ENCODE measurements at places on chromosomes 3 and 15. TPM values are rescaled to one million over a fixed set of nuclear protein-coding genes. Genes with fewer than 3 reads are reported as not detected.

- DNase-seq = no peak
Measured at GRCh38 chr3:189636048-189636447, 4.9 kb downstream of the TP63 start.

- no peak for DNase-seq
Measured at GRCh38 chr3:177594096-177594495, 396.8 kb upstream of the TBL1XR1 start.

DNA sequence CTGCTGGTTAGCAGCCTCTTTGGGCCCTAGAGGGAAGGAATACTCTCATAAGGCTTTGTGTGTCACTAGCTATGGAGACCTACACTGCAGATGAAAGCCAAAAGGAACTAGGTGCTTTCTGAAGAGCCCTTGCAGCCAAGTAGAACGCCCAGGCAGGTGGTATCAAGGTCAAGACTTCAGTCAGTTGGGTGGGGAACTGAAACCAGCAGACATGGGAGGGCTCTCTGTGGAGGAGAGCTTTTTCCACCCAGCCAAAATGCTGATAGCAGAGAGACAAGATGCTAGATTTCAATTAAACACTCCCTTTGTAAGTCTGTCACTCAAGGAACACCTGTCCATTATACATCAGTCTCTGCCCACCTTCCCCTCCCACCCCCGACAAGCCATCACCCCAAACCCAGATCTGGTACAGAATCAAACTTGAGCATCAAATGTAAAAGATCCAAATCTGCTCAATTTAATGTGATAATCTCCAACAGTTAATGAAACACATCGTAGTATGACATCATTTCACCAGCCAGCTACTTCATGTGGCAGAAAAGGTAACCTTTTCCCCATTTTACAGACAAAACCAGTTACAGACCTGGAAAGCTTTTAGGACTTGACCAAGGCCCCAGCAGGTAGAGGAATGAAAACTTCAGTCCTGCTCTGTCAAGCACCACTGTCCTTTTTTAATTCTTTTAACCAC lies 14.6 kb downstream of the MRPS25 start:
- no peak for DNase-seq

The TRH gene
- total RNA-seq = not detected

The FMN1 gene
- 4.5 TPM for total RNA-seq

The CCDC39 gene
- 0.09 TPM for total RNA-seq

The SAMMSON gene
- total RNA-seq = not detected

DNA sequence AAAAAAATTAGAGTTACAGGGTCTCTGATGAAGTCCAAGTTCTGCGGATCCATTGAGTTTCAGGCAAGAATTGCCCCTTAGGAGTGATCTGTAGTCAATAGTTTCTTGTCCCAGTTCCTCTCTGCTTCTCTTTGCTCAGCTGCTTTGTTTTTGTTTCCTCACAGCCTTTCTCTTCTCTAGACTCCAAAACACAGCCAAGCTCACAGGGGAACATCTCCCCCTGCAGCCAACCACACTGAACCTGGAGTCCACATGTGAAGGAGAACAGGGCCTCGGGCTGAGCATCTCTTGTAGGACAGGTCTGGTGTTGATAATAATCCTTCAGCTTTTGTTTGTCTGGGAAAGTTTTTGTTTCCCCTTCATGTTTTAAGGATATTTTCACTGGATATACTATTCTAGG lies 202.6 kb upstream of the ATP10A start:
- DNase-seq = no peak

The PPARG gene
- total RNA-seq = 0.14 TPM

DNA sequence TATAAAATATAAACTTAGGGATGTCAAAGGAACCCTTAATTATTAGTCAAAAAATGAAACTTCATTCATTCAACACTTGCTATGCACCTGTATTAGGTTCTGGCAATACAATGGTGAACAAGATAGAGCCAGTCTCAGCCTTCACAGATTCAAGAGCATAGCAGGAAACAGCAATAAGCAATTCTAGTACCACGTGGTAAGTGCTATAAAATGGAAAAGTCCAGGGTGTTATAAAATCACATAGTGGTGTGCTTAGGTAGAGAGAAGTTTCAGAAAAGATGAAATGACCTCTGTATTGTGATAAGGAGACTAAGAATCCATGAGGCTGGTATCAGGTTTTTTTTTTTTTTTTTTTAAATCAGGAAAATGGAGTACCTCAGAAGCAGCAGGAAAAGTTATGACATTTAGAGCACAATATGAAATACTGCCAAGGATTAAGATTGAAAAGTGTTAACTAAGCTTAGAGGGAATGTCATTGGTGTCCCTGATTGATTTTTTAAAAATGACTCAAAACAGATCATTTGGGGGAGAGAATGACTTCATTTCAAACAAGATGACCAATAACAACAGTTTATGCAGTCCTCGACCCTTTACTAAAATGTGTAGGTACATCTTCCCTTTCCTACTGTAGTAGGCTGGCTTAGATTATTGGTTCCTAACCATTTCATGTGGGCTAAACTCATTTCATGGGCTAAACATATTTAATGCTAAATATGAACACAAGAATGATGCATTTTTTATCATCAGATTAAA lies 5.0 kb downstream of the TOMM70 start:
- no peak for DNase-seq

DNA sequence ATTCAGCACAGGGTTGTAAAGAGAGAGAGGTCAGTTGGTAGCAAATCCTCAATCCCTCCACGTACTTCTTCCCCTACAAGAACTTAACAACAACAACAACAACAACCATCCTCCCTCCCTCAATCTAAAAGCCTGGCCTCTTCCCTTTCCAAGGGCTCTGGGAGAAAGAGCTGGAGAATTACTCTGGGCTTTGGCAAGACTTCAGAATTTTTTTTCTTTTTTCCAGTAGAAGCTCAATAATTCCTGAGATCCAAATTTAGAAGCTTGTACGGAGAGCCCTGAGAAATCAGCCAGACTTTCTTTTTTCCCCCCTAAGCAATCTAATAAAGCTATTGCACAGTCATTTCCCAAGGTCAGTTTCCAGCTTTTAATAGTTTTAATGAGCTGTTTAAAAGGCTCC lies 95.8 kb upstream of the CACNA2D3 start:
- no peak for DNase-seq

DNA sequence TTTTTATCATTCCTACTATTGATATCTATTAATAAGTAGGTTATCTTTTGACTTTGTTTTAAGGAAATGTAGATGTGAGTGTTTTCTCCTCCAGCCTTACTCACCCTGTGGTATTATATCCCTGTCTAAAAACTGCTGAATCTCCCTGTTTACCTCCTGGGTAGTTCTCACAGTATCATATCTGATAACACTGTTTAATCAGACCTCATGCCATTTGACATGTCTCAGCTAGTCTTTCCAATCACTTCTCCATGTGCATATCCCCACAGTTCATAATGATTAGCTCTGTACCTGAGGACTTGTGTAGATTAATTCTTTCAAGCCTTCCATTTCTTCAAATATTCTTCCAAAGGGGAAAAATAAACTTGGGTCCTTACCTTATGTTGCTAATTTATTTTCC lies 30.7 kb downstream of the DUOX2 start:
- no peak for DNase-seq

DNA sequence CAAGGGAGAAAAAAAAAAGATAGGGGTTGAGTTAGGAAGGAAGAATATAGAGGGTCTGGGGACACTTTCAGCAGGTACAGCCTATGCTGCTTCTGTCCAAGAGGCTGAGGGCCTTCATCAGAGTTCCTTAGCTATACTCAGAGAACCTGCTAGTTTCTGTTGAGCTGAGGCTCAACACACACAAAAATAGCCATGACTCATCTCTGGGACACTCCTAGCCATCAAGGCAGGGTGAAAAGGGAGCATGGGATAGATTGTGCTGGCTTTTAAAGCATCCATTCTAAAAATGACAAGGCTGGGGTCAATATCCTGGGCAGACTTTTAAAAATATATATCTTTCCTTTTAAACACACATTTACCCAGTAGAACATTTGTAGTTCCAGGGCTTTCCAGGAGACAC lies 2.8 kb upstream of the RTP2 start:
- DNase-seq = no peak

The RPP25 gene
- 6.6 TPM for total RNA-seq

GRCh38 chr15:70704731-70705130 lies 58.6 kb downstream of the UACA start:
- DNase-seq = no peak

DNA sequence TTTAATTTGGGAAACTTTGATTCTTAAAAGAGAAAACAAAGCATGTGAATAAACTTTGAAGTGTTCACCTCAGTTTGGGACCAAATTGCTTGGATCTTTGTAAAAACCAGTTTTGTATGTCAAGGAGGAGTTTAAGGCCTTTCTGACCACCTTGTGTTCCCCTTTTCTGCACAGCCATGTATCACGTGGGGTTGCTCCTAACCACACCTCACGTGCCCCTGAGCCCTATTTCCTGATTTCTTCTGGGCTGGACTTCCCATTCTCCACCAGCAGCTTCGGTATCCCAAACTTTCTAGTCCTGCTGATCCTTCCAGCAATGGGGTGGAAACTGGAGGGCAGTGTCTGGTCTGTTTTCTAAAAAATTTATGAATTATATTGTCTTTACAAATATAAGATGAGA lies 76.4 kb upstream of the STT3B start:
- DNase-seq = no peak

- no peak for DNase-seq
Measured at GRCh38 chr3:5212628-5213573, 25.4 kb downstream of the EDEM1 start.

- no peak for DNase-seq
Measured at GRCh38 chr3:136753326-136753939, 1.3 kb upstream of the STAG1 start.

The CAMKV gene
- total RNA-seq = 0.43 TPM

GRCh38 chr3:180199417-180199995 lies 162.8 kb upstream of the PEX5L start:
- no peak for DNase-seq

- DNase-seq = peak; percentile 71
Measured at GRCh38 chr15:84715441-84716035, 401 bp downstream of the SEC11A start.

DNA sequence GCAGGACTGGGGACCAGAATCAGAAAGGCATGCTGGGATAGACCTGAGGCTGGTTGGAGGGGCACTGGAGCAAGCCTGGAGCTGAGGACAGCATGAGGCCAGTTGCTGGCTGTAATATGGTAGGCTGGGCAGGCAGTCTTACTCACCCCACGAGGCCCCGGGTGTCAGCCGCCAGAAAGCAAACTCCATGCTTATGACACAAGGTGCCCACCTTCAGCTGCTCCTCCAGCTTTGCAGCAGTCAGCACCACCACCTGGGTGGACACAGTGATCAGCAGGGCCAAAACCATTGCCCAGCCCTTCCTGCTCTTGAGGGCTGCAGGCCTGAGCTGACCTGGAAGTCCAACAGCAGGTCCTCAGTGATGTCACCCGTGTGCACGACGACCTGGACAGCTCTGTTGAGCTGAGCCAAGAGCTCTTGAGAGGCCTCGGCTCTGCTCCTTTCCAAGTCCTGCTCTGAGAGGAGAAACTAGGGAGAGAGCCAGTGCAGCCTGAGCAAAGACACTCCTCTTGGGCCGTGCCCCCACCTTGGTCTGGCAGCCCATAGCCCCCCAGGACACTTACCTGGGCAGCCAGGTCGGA lies 747 bp downstream of the UBA7 start:
- no peak for DNase-seq

DNA sequence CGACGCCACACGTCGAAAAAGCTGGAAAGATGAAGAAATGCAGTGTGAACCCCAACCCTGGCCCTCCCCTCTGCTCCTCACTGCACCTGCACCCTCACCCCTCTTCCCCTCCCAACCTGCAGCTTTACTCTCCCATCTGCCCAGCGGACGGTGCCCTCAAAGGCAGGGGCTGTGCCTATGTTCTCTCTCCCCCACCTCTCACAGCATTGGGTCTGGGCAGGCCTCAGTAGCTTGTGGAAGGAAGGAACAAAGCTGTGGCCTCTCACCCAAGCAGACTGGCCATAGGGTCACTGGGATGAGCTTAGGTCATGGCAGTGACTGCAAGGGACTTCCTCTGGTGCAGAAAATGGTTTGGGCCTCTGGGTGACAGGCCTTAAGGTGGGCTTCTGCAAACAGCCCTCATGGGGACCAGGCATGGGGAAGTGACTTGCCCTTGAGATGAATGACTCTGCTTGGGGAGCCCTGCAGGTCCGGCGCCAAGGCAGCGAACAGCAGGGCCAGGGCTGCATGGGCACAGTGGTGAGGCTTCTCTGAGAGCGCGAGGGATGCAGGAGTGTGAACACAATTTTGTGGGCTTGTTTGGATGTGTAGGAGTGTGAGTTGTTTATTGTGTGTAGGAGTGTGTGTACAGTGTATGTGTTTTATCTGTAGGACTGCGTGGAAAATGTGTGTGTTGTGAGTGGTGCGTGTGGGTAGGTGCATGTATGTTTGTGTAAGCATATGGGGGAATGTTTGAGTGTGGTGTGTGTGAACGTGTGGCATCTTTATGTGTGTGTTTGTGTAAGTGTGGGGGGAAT lies 29.2 kb downstream of the SRPRB start:
- no peak for DNase-seq

GRCh38 chr3:56406826-56407515 lies 61.3 kb downstream of the ERC2 start:
- DNase-seq = no peak

The ANKRD34C gene
- not detected for total RNA-seq

GRCh38 chr15:49900903-49901235 lies 218.2 kb downstream of the ATP8B4 start:
- no peak for DNase-seq

The NRG4 gene
- total RNA-seq = not detected

DNA sequence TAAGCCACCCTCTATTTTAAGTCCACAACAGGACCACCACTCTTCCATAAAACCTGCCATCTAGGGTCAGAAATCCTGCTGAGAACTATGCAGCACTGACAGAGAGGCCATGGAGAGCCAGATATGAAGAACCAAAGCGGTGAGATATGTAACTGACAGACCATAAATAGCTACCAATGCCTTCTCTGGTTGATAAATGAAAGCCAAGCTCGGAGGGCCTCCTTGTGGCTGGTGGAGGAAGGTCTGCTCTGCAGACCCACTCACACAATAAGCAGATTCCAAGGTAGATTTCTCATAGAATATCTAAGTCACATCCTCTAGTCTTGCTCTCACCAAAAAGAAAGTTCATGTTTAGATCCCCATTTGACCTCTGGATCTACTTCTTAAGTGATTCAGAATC lies 38.9 kb downstream of the RYK start:
- DNase-seq = no peak

- DNase-seq = no peak
Measured at GRCh38 chr3:180085122-180085710, 48.5 kb upstream of the PEX5L start.

- no peak for DNase-seq
Measured at GRCh38 chr3:188229177-188229576, 75.2 kb downstream of the LPP start.

- DNase-seq = no peak
Measured at GRCh38 chr3:184659797-184660301, 52.0 kb downstream of the MAGEF1 start.

- no peak for DNase-seq
Measured at GRCh38 chr3:177429771-177430170, 232.5 kb upstream of the TBL1XR1 start.
